GM12878 (cell line): ENCODE measurements at places on chromosomes 2 and 18.
A peak's percentile ranks its signal among the peaks of the same experiment; 100 is the strongest.

- no peak for DNase-seq
These were observed 95.3 kb upstream of the CAVIN2 start for GRCh38 chr2:191942090-191942738.

DNA sequence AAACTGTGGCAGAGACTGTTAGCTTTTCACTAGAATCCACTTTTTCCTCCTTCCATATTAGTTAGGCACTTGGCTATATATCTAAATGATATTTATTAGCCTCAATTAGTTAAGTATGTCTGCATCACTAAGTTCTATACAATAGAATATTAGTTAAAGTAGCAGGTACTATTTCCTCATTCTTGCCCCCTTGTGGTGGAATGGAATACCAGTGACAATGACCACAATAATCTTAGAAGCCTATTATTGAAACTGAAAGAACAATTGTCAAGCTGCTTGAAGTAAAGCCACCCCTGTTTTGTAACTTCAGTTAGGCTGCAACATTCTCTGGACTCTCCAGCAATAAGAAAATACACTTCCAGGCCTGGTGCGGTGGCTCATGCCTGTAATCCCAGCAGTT, 476.3 kb upstream of the VWC2L start:
- peak; percentile 11 for DNase-seq

DNA sequence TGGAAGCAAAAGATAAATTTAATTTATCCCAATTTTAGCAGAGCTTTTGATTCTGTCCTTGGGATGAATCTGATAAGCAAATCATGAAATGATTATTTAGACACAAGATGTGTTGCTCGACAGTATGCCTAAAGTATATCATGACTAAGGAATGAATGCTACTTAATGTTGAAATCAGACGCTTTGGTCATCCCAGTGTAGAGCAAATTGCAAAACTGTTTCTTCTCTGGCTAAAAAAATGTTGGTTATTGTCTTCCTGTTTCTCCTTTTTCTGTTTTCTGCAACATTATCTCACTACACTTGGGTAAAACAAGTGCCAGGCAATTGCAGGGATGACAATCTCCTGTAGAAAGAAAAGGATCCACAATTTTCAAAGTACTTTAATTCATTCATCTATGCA, 66.4 kb downstream of the BABAM2 start:
- no peak for DNase-seq

DNA sequence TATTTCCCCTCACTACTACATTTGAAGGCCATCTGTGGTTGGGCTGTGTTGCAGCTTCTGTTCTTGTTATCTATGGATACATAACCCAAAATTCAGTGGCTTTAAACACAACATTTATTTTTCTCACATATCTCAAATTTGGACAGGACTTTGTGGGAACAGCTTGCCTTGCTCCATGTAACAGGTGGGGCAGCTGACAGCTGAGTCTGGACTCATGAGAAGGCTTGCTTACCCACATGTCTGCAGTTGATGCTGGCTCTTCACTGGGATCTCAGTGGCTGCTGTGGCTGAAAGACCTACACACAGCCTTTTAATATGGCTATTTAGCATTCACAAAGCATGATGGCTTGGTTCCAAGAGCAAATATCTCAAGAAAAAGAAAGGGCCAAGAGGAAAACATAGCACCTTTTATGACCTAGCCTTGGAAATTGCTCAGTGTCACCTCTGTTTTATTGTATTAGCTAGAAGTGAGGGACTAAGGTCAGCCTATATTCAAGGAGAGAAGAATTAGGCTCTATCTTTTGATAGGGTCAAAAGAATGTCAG, 296.8 kb upstream of the ZNF521 start:
- DNase-seq, result no peak

- DNase-seq, result no peak
These were observed 71.3 kb downstream of the TNFRSF11A start for GRCh38 chr18:62396381-62396780.

GRCh38 chr2:29309090-29310029, 194.1 kb downstream of the CLIP4 start:
- no peak for DNase-seq

DNA sequence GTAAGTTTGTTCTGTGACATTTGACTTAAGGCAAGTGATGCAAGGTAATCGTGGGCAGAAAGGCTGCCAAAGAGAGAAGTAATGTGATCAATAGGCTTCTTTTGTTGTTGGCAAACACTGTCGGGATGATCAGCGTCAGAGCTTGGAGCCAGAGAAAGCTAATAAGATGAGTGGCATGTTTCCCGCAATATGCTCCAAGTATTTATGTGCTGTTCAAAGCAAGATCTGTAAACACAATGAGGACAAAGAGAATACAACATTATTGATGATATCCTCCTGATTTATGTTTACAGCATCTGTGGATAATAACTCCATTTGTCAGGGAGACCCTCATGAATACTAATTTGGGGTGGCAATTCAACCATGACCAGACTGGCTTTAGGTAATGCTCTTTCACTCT, 603.3 kb downstream of the TDRD15 start:
- DNase-seq, result no peak

- DNase-seq, result no peak
These were observed 67.7 kb downstream of the TAF4B start for GRCh38 chr18:26293982-26294381.

- no peak for DNase-seq
These were observed 11.4 kb downstream of the SNED1 start for GRCh38 chr2:241009601-241010530.

- no peak for DNase-seq
These were observed 49.3 kb downstream of the CD8B2 start for GRCh38 chr2:106536490-106536889.

DNA sequence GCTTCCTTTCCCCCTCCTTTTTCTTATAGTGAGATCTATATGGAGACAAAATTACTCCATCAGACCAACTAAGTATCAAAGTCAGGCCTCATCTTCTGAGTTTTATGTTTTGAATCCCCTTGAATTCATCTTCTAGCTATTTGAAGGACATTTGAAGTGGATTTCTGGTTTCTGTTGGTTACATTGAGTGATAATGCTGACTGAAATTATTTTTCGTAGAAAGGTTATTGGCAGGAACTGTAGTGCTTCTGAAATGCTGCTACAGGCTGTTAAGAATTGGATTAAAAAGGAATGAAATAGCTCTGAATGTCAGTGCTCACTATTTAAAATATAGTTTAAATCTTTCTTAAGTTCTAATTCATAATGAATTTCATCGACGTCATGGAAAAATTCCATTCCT, 361.0 kb upstream of the TMEFF2 start:
- DNase-seq, result no peak

GRCh38 chr2:157827377-157827776, 48.8 kb downstream of the ACVR1 start:
- DNase-seq, result no peak

GRCh38 chr2:28993206-28993960, 12.3 kb downstream of the TOGARAM2 start:
- DNase-seq, result no peak

- no peak for DNase-seq
These were observed 92.4 kb downstream of the CABLES1 start for GRCh38 chr18:23227726-23228070.

- DNase-seq, result no peak
These were observed 28.0 kb upstream of the MGAT5 start for GRCh38 chr2:134225841-134226240.

DNA sequence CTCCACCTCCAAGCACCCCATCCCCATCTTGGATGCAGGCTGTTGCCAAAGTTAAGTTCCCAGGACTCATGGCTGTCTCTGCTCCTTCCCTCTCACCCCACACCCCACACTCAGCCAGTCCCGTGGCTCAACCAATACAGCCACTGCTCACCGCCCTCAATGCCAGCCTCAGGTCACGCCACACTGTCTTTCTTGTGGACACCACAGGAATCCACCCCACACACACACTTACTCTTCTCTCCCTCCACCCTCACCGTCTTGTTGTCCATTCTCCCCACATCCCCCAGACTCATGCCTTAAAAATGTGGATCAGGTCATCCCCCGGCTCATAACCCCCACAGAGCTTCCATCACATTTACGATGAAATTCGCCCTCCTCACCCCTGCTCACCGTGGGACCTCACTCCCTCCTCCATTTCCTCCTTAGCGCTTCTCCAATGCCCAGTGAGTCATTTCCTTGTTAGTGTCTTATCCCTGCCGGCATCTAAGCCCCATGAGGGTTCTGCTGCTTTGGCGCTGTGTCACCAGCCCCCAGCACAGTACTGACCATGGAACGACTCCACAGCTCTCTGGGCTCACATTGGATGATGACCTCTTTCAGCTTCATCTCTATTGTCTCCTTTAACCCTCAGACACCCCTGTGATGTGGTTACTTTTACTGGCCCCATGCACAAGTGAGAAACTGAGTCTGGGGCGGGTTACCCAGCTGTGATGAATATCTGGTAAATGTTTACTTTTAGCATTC, 13.8 kb downstream of the MLPH start:
- DNase-seq, result no peak

- DNase-seq, result no peak
These were observed 20.9 kb upstream of the HK2 start for GRCh38 chr2:74812787-74813590.

DNA sequence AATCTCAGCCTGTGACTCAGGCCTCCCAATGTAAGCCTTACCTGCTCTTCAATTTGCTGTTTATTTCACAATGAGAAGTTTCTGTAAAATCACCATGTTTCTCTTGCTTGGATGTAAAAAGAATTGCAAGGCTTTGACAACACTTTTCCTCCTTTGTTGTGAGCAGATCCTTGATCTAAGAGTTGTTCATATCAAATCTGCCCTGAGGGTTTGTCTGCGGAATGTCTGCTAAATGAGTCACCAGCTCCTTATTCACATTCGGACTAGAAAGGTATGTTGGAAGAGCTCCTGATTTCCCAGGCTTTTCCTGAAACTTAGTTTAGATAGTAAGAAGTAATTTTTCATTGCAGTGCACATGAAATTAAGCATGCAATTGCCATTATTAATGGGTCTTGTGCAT, 268.2 kb upstream of the TCF4 start:
- DNase-seq, result no peak

- DNase-seq, result no peak
These were observed 1.4 kb downstream of the PARD6G start for GRCh38 chr18:80245781-80246444.

GRCh38 chr2:15145046-15145817, 415.9 kb downstream of the NBAS start:
- no peak for DNase-seq

DNA sequence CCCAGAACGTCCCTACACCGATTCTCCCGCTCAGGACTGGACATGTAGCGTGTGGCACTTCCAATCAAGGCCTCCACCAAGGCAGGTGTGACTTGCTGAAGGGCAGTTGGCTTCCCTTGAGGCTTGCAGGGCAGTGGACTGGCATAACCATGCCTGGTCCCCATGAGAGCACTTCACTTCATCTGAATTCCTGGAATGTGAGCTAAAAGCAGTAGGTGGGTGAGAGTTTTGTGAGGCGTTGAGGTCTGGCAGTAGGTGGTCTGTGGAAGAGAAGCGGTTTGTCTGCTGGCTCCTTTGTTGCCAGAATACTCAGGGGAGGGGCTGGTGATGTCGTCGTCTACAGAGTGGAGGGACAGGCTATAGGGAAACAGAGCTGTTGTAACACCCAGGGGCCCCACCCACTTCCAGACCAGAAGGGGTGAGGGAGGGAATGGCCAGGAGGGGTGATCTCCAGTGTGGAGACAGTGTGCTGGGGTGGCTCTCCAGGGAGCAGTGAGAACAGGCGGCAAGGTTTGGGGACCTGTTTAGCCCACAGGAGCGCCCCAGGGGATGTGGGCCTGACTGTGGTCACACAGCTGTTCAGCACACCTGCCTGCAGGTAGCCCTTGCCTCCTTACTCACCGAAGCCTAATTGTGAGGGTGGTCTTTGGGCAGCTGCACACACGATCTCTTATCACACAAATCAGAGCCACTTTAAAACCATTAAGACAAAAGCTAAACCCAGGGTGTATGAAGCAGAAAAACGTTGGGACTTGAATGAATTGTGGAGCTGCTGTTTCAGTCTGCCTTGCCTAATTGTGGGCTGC, 21.5 kb upstream of the ALKAL2 start:
- DNase-seq, result no peak

- DNase-seq, result no peak
These were observed 116.1 kb upstream of the CYP26B1 start for GRCh38 chr2:72263776-72264060.

- DNase-seq, result no peak
These were observed 8.8 kb downstream of the TGFBRAP1 start for GRCh38 chr2:105320651-105321215.
